ENCODE measurements at places on chromosomes 5 and 9. TPM values are rescaled to one million over a fixed set of nuclear protein-coding genes. Genes with fewer than 3 reads are reported as not detected.

DNA sequence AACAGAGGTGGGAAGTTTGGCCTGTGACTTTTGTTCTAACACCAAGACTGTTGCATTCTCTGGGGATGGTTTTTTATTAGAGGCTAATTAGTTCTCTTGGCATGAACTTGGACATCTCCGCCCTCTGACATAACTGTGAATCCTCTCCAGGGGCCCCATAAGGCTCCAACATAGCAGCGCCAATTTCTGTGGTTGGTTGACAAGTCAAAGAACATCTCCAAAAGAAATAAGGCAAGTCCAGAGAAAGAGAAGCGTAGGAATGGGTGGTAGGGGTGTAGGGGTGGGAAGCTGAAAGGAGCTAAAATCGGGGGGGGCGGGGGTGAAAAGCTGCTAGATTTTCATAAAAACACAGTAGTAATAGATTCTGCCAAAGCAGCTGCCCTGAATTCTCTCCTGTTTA lies 81.0 kb upstream of the DAB2 start:
- DNase-seq, result no peak

PTGR1 gene
- 111 TPM for total RNA-seq

TLX3 gene
- total RNA-seq, result not detected

GRCh38 chr9:121082075-121082474 lies 7.3 kb downstream of the CNTRL start:
- DNase-seq, result no peak

CLIC3 gene
- 11.0 TPM for total RNA-seq
